ENCODE measurements at places on chromosomes 16 and 17.

DNA sequence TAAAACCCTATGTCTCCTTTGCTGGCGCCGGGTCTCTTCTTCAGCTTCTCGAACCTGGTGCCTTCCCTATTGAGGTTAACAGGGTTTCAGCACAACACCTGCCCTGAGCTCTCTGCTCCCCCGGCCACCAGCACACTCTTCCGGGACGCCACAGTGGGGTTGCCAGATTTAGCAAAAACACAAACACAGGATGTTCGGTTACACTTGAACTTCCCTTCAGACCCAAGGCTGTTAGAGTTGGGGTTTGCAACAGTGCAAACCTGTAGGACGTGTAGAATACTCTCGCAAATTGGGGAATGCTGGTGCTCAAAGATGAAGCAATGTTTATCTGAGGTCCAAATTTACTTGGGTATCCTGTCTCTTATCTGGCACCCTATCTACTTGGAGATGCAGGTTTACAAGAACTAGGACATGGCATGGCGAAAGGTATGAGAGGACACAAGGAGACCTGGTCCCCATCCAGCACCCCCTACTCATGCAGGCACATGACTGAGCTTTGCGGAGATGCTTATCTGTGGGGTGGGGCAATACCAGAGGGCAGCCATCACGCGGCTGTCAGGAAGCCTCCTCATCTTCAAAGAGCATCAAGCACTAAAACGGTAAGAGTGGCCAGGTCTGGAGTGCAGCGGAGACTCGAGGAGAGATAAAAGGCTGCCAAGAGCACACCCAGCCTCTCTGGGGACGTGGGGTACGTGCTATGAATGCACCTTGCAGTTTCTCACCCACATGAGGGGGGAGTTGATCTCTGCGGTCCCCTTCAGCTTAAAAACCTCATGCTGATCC lies 52.8 kb downstream of the SDK2 start:
- DNase-seq = peak; percentile 20

GRCh38 chr16:54720259-54720658 lies 210.4 kb upstream of the IRX5 start:
- DNase-seq = no peak

- DNase-seq = no peak
Observed at GRCh38 chr17:82095777-82096708, 2.0 kb downstream of the FASN start.

DNA sequence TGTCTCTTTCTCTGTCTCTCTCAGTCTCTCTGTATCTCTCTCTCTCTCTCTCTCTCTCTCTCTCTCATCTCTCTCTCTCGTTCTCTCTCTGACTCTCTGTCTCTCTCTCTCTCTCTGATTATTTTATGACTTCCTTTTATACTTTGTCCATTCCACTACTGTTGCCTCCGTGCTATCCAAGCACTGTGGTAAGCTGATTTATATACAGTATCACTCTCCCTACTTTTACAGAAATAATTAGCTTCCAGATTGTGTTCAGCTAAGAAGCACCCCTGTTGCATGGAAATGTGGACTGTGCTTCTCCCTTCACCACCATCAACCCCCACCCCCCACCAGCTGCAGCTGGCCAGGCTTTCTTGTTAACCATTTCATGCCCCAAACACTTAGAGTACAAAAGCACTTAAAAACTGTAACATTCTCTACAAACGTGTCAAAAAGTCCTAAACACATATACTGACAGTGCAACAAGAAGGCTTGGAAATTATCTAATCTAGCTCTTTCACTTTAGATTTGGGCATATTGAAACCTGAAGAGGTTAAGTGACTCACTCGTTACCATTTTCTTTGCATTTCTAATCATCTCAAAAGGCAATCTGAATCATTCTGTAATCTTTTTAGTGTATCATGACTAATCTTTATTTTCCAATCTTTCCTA lies 11.6 kb upstream of the TMEM100 start:
- DNase-seq = no peak

- DNase-seq = no peak
Observed at GRCh38 chr16:46519063-46519462, 102.1 kb downstream of the SHCBP1 start.

DNA sequence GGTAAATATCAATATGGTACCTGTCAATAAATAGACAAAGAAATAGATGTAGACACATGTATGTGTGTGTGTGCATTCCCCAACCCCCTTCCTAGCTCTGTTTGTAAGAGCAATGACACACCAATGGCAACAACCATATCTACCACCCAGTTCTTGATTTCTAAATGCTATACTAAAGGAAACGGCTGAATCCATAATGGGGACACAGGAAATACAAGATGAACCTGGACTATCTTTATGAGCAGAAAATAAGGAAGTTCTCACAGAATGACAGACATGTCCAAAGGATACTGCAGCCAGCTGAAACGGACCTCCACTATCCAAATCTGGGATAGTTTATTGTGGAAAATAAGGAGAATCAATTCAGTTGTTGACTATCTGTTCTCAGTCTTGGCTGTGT lies 75.3 kb downstream of the MYO1D start:
- DNase-seq = no peak

DNA sequence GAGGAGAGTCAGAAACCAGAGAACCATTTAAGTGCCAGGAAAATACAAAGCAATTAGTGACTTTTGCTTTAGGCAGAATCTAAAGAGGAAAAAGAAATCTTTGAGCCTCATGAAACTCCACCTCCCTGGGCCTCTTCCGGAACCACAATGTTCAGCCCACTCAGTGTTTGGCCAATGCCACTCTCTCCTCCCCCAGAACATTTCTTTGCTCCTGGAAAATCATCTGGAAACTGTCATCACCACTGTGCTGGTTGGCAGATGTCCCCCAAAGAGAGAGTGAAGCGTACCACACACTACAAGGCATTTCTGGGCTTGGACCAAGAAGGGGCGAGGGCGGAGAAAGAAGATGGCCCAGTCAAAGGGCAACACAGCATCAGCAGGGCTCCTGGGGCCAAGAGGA lies 7.1 kb upstream of the SOX9 start:
- DNase-seq = no peak

GRCh38 chr16:1763521-1764511 lies 7.5 kb downstream of the NME3 start:
- DNase-seq = no peak

DNA sequence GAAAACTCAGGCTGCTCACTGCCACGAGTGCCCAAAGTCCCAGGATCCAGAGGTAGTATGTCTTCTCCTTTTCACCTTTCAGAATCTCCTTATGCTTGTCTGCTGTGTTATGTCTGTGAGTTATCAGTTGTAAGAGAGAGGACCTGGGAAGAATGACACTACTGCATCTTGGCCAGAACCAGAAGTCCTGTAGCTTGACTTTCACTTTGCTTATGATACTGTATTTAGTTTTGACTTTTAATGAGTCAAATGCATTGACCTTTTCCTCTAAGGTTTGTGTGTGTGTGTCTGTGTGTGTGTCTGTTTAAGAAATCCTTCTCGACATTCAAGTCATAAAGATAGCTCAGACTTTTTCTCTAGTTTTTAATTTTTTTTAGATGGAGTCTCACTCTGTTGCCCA lies 43.4 kb downstream of the BMERB1 start:
- no peak for DNase-seq

GRCh38 chr17:4480929-4481898 lies 17.5 kb upstream of the SPNS2 start:
- DNase-seq = no peak

GRCh38 chr17:39867880-39868553 lies at the start of gene ZPBP2:
TSS of gene ZPBP2 (plus strand) at chr17:39868202. CDS start at chr17:39868355, 153 bp downstream.
- peak; percentile 57 for DNase-seq

DNA sequence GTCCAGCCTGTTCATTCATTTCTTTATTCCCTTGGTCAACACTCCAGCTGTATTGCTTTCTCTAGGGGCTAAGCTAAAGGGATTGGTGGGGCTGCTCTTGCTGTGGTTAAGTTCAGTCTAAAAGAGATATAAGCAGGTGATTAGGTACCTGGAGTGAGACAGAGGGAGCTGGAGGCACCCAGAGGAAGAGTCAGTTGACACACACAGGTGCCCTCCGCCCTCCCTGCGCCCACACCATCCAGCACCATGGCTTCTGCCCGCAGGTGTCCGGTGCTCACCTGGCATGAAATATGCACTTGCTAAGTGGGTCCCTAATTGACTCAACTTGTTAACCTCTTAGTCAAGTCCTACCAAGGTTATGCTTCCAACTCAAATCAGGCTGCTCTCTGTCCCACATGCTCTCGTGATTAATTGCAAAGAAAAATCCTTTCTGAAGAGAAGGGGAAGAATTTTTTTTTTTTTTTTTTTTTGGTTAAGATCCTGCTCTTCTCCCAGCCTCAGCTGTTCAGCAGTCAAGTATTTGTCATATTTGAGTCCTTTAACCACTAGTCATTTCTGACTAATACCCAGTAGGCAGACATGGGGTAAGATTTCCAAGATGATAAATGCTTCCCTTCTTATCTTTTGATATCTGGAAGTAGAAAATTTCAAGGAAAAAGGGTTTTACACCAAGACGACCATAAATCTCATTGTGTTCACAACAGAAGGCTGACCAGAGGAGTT lies 199.8 kb upstream of the WSCD1 start:
- DNase-seq = no peak

GRCh38 chr17:61496174-61496956 lies 44.1 kb downstream of the TBX4 start:
- no peak for DNase-seq

DNA sequence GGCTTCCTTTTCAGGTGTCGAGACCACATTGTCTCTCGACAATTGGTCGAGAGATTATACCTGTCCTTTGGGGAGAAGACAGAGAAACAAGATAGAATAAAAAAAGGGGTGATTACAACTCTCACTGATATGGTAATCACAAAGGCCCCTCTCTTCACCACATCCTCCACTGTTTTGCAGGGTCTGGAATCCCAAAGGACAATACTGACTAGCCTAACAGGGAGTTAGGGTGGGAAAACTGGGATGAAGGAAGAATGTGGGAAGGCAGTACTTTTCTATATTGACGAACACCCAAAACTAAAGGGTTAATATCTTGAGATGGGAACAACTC lies 6.1 kb downstream of the ABCA5 start:
- no peak for DNase-seq

DNA sequence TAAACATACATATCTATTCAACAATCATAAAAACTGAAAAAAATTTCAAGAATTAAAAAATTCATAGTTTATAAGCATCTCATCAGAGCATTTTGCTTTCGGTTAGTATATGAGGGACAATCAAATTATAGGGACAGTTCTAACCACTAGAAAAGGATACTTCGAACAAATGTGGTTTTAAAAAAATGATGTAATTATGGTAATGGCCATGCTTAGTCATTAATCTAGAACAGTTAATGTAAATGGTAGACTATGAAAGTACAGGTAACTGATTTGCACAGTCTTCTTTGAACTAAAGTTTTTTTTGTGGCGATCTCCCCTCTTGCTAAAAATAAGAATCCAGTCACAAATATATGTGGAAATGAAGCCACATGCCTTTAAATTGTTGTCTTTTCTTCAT lies 63.5 kb upstream of the PHOSPHO1 start:
- DNase-seq = no peak

DNA sequence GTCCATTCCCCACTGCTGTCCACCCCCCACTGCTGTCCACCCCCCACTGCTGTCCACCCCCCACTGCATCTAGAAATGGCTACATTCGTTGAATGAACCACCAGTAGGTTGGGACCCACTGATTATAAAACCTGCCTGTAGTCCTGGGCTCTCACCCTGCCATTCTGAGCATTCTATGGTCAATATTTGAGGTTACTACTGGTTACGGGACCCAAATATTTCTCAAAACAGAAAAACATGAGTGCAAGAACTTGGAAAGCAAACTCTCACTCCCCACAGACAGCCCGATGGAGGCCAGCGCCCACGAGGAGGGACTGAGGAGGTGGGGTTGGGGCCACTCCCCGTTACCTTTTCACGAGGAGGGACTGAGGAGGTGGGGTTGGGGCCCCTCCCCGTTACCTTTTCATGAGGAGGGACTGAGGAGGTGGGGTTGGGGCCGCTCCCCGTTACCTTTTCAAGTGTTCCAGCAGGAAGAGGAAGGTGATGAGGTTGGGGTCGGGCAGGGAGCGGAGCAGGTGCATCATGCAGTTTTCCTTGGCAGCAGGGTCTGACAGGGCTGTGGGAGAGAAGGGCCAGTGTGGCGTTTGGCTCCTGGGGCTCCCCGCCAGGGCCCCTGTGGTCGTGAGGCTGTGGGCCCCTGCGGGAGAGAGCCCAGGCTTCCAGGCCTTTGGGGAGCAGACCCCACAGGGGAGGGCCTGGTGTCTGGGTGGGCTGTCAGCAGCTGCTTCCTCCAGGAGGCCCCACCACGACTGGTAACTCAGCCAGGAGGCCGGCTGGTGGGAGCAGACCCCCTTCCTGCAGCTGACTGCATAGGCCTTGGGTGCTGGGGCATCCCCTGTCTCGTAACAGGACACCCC lies 12.5 kb downstream of the TIMM22 start:
- no peak for DNase-seq

DNA sequence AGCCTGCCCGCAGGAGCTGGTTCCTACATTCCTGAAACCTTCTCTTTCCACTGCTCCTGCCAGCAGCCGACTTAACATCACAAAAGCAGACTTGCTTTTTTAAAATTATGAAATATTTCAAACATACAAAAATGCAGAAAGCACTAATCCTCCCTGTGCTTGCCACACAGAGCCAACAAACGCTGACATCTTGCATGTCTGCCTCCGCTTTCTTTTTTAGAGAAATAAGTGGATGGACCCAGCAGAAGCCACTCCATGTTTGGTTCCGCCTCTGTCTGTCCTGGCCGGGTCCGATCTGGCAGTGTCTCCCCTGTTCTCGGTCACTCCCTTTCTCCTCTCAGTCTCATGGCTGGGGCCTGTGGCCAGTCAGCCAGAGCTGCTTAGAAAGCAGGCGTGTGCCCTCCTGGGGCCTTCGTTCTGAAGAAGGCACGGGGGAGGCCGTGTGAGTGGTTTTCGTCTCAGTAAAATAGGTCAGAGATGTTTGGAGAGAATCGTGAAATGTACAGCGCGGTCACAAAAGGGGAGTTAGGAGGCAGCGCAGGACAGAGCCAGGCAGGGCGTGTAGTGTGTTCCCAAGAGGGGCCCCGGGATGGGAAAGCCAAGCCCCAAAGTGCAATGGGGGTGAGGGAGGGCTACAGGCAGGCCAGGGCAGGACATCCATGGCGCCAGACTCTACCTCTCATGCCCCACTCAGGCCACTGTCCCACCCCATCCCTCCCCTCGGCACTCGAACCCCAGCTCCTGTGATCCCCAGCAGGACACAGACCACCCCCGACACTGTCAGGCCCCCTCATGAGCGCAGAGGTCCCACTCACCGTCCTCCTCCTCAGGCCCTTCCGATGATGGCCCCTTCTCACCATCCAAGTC lies 23.2 kb downstream of the MXRA7 start:
- no peak for DNase-seq

DNA sequence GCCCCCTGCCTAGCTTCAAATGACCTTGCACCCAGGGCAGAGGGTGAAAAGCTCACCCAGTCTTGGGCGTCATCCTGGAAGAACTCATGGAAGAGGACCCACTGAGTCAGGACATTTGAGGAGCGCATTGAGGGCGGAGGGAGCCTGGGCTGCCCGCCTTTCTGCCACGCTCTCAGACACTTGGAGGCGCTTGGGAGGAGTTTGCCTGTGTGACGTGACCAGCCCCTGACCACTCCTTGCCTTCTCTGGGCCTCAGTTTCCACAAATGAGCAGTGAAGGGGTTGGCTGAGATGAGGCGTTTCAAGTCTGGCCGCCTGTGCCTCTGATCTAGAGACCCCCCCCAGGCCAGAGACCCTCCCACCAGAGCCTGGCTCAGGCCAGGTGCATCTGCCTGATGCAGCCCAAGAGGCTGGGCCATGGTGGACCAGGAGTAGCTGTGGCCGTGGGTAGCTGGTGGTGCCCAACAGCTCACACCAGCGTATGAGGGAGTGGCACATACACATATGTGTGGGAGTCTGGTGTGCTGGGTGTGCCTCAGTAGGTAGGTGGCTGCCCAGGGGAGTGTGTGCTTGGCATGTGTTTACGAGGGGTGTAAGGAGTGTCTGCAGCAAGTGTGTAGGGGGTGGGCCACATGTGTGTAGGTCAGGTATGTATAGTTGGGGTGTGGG lies 80.2 kb upstream of the TOB1 start:
- no peak for DNase-seq

All from activated CD4-positive, alpha-beta T cell treated with anti-CD3 and anti-CD28 coated beads, Interleukin-2, amount 50 U/mL, for 4 hours (primary cell).